Mesothelial cell of epicardium (in vitro differentiated cells): ENCODE measurements at places on chromosomes 6 and 20. TPM values are rescaled to one million over a fixed set of nuclear protein-coding genes. Genes with fewer than 3 reads are reported as not detected.

DNA sequence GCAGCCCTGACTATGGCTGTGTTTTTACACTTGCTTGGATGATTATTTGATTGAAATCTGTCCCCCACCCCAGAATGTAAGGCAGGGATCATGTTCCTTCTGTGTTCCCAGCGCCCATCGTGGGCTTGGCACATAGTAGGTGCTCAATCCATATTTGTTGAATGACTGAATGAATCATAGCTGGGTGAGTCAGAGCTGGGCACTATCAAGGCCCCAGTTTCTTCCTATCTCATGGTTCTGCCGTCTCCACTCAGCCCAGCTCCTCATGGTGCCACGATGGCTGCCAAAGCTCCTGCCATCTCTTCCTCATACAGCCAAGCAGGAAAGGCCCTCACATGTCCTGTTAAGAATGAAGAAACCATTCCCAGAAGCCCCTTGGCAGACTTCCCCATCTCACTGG lies 29.0 kb downstream of the CEBPB start:
- H3K4me3 ChIP-seq, result no peak overlapping the region
- DNase-seq, result no peak
- no peak overlapping the region for H3K27ac ChIP-seq
- no peaks in the 10 kb centered on the region for H3K36me3 ChIP-seq
- no peaks in the 10 kb centered on the region for H3K27me3 ChIP-seq

- no peak overlapping the region for H3K4me3 ChIP-seq
- H3K36me3 ChIP-seq, result no peaks in the 10 kb centered on the region
- DNase-seq, result no peak
- H3K27me3 ChIP-seq, result peaks cover 7% of the 10 kb centered on the region
- peaks cover 23% of the 10 kb centered on the region for H3K4me1 ChIP-seq
Observed at GRCh38 chr6:6711832-6712448, 123.4 kb downstream of the LY86 start.

- no peaks in the 10 kb centered on the region for H3K27me3 ChIP-seq
- DNase-seq, result no peak
- H3K4me3 ChIP-seq, result no peak overlapping the region
- no peak overlapping the region for H3K27ac ChIP-seq
Observed at GRCh38 chr6:139010674-139011073, 17.9 kb upstream of the ABRACL start.

DNA sequence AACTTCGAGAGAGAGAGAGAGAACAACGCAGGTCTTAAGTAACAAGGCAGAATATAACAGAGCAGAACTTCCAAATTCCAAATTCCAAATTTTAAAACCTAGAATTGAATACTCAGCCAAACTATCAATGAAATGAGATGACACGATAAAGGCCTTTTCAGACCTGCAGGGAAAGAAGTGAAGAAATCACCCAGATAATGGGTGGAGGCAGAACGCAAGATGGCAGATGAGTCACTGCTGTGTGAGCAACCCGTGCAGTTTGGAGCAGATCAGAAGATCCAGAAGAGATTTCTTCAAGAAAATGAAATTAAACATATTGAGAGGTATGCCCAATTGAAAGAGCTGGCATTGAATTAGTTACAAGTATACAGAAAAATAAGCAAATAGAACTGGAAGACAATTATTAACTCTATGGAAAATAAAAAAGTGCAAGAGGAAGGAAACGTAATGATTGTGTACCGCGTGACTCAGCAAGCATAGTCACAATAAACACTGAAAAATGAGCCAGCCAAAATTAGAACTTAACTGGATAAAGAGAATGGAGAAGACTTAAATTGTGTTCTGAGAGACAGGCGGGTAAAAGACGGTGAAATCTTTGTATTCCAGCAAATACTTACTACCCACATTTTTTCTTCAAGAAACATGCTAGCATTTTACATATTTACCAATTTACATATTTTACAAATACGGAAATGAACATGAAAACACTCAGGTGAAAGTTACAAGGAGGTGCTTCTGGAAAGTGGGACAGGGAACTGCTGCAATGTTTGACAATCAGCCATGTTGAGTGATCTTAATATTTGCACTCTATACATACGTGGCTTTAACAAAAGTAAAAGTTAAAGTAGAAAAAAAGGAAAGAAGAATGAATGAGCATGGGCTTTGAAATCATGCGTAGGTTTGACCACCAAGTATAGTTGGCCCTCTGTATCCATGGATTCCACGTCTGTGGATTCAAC lies 87.9 kb upstream of the CDYL start:
- no peaks in the 10 kb centered on the region for H3K4me1 ChIP-seq
- H3K27me3 ChIP-seq, result peaks cover 3% of the 10 kb centered on the region
- no peak overlapping the region for H3K4me3 ChIP-seq
- H3K36me3 ChIP-seq, result peaks cover under 1% of the 10 kb centered on the region
- no peak for DNase-seq
- H3K27ac ChIP-seq, result no peak overlapping the region

GRCh38 chr20:19887556-19888268 lies 129.4 kb upstream of the NAA20 start:
- no peaks in the 10 kb centered on the region for H3K27me3 ChIP-seq
- peaks cover 45% of the 10 kb centered on the region for H3K4me1 ChIP-seq
- no peak for DNase-seq
- H3K36me3 ChIP-seq, result peaks cover 22% of the 10 kb centered on the region

DNA sequence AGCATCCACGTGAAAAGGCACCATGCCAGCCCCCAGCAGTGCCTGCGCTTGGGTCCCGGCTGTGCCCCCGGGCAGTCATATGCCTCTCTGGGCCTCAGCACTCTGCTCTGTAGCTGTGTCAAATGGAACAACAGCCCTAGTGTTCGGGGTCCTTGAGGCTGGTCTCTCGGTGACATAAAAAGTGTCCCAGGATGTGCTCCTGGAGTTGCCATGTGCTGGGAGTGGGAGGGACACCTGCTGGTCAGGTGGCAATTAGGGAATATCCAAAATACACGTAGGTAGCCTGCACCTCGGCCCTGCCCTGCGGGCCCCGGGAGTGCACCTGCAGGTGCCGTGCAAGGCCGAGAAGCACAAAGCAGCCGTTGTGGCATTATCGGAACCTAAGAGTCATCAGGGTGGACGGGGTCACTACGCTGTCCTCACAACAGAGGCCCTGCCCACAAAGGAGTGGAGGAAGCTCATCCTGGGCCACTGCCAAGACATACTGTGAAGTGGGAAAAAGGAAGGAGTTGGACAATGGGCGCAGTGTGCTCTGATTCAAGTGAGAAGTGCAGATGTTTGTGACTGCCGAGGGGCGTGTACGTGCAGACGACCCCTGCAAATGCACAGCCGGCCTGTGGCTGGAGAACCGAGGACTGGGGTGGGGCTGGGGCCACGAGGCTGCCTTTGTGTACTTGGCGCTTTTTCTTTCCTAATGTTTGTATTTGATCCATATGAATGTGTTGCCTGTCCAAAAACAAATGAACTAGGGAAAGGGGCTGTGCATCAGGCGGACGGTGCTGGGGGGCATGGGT lies 24.6 kb downstream of the SLCO4A1 start:
- no peak overlapping the region for H3K4me3 ChIP-seq
- H3K27me3 ChIP-seq, result no peaks in the 10 kb centered on the region
- no peak for DNase-seq
- H3K4me1 ChIP-seq, result peaks cover 40% of the 10 kb centered on the region
- H3K27ac ChIP-seq, result no peak overlapping the region

GRCh38 chr6:63975699-63976098 lies 340.1 kb downstream of the PHF3 start:
- no peaks in the 10 kb centered on the region for H3K27me3 ChIP-seq
- no peak overlapping the region for H3K27ac ChIP-seq
- H3K4me3 ChIP-seq, result no peak overlapping the region

GRCh38 chr20:36833275-36834020 lies 42.5 kb upstream of the TLDC2 start:
- H3K4me3 ChIP-seq, result no peak overlapping the region
- H3K4me1 ChIP-seq, result peaks cover 12% of the 10 kb centered on the region
- peaks cover 7% of the 10 kb centered on the region for H3K36me3 ChIP-seq
- H3K27ac ChIP-seq, result peak overlapping the region; percentile 30
- H3K27me3 ChIP-seq, result no peaks in the 10 kb centered on the region
- no peak for DNase-seq

The PDE10A gene
- total RNA-seq, result 12.8 to 14.3 TPM (median 13.0 TPM) in 3 replicates
